ENCODE measurements at places on chromosomes 11 and 22.
A peak's percentile ranks its signal among the peaks of the same experiment; 100 is the strongest.

DNA sequence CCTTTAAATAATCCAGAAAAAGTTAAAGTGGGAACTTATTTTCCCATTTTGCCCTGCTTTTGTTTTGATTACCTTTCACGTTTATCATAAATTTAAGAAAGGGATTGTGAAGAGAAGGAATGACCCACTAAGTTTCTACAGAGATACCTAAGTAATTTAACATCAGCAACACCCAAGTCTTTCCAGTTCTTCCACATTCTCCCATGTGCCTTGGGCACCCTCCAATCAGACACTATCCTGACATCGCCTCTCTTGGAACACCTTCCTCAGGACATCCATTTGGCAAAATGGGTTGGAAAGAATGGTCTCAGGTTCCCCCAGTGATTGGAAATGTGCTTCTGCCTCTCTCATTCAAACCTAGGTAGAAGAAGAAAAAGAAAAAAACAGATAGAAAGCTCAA lies 6.3 kb downstream of the BBOX1 start:
- DNase-seq, result no peak

- DNase-seq, result no peak
Observed at GRCh38 chr22:34567367-34567766, 498.6 kb upstream of the ISX start.

- DNase-seq, result peak; percentile 98
Observed at GRCh38 chr11:126585774-126586491, 230.4 kb downstream of the ST3GAL4 start.

DNA sequence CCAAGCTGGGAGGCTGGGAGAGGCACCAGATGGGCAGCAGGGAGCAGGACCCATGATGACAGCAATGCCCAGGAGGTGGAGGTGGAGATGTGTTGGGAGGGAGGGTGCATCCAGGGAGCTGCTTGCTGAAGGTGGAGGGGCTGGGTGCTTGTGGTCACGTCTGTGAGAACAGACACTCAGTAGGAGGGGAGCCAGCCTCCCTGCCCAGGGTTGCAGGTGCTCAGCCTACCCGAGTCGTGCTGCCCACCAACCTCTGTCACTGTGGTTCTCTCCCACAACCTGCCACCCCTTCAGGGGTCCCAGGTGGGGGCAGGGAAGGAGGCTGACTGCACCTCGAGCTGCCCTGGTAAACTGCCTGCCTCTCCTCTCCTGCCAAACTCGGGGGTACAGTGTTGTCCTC lies 5.5 kb downstream of the PRDX5 start:
- no peak for DNase-seq

DNA sequence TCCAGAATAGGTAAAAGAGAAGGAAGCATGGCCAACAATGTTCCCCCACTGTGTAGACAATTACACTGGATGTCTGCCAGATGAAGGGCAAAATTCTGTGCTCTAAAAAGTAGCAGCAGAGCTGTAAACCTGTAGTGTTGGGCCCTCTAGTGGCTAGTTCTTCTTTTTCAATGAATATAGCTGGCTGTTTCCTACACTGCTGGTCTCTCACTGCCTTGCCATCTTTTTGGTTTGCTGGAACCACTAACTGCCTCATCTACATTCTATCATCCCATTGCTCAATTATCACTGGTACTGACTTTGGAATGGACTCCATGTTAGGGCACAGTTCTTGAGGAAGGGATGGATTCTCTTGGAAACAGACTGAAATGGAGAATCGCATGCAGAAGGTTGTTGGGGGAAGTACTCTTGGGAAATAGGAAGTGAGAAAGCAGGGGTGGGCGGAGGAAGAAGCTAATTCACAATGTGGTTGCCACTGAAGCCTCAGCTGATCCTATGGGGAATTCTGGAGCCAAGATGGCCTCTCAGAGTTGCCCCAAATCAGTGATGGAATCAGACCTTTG lies 17.9 kb downstream of the KCNE3 start:
- peak; percentile 84 for DNase-seq

DNA sequence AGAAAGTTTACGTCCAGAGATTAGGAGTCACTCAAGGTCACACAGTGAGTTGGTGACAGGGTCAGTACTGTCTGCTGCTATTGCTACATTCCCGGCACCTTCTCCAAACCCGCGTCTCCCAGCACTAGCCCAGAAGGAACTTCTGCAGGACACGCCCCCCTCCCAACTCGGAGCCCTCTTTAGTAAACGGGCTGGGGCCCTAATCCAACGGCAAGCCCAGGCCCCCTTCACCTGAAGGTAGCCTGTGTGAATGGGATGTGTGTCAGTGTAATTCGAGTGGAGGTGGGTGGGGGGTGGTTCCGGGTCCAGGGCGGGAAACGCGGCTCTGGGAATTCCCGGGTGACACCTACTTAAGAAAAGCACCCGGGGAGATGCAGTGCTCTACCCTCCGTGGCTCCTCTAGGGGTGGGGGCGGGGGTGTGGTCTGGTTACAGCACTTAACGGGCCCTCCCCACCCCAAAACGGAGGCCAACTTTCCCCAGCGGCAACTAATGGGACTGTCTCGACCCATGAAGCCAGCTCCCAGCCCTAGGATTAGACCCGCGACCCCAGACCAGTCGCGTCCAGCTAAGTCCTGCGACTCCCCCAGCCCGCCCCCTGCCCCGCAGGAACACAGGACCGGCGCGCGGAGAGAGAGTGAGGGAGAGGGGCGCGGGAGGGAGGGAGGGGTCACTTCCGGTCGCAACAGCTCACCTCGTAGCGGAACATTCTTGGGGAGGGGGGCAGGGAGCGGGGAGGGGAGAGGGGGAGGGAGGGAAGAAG lies 468 bp downstream of the PATL1 start:
- peak; percentile 64 for DNase-seq

DNA sequence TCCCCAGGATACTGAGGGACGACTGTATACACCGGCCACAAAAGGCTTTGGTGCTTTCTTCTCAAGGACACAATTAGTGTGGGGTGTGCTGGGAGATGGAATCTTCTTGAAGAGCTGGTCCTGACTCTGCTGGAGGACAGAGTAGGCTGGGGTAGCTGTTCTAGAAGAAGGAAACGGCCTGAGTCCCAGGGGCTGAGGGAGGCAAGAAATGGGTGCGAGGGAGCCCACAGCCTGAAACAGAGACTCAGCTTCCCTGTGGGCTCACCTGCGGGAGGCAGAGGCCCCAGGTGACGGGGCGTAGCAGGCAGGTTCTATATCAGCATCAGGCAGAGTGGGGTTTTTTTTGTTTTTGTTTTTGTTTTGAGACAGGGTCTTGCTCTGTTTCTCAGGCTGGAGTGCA lies 36.6 kb downstream of the PARVG start:
- no peak for DNase-seq

DNA sequence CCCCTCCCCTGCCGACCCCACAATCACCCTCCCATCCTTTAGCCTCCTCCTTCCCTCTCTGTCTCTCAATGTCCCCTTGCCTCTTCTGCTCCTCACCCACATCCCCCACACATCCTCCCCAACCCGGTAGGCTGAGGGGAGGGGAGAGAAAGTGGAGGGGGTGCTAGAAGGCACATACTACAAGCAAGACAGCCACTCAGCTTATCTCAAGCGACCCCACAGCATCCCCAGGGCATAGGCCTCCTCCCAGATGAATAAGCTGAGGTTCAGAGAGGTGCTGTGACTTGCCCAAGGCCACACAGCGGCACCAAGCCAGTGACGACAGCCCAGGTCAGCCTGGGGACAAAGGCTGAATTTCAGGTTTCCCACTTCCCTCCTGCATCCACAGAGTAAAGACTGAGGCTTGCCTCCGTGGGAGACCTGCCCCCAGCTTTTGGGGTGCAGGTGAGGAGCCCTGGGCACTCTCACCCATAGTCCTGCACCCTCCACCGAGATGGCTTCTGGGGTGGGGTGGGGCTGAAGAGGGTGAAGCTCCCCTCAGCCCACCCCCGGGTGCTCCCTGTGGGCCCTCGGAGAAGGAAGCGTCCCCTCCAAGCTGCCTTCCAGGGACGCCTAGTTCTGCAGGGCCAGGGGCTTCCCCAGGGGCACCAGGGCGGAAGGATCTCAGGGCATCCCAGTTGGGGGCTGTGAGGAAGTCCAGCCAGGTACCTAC lies 511 bp downstream of the RAC2 start:
- no peak for DNase-seq

- DNase-seq, result no peak
Observed at GRCh38 chr11:75779960-75780359, 11.4 kb downstream of the DGAT2 start.

DNA sequence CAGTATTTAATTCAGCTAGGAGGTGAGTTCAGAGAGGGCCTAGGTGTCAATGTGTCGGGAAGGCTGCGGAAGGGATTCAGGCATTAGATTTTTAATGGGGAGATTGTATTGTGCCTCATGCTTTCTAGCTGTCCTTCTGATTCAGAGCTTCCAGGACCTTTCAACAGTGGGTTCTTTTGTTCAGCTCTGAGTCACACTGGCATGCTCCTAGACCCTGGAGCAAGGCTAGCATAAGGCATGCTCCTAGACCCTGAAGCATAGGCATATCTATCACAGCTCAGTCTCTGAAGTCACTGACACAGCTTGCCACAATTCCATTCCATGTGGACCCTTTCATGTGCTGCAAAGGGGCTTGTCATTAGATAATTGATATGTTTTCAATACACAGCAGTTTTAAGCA lies 396.9 kb downstream of the RAB38 start:
- no peak for DNase-seq

- DNase-seq, result peak; percentile 18
Observed at GRCh38 chr22:26939466-26939865, 282.1 kb downstream of the MIAT start.

GRCh38 chr11:46306296-46306853 lies 28.9 kb downstream of the CREB3L1 start:
- peak; percentile 73 for DNase-seq

GRCh38 chr11:31826536-31827438 lies 15.7 kb upstream of the PAX6 start:
- DNase-seq, result no peak

- DNase-seq, result no peak
Observed at GRCh38 chr11:121300313-121300971, 7.9 kb downstream of the SC5D start.

DNA sequence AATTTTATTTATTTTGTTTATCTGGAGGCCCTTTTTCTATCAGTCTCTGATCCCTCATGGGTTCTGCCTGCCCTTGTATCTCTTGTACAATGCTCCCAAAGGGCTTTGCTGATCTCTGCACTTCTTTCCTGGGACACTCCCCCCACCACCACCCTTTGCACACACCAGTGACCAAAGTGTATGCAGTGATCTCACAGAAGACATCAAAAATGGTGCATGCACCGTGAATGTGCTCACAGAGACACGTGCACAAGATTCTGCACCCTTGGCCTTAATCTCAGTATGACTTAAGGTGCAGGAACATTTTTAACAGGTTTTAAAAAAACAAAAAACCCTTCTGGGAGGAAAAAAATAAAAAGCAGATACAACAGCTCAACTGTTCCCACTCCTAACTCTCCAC lies 12.2 kb upstream of the ADSL start:
- DNase-seq, result no peak

DNA sequence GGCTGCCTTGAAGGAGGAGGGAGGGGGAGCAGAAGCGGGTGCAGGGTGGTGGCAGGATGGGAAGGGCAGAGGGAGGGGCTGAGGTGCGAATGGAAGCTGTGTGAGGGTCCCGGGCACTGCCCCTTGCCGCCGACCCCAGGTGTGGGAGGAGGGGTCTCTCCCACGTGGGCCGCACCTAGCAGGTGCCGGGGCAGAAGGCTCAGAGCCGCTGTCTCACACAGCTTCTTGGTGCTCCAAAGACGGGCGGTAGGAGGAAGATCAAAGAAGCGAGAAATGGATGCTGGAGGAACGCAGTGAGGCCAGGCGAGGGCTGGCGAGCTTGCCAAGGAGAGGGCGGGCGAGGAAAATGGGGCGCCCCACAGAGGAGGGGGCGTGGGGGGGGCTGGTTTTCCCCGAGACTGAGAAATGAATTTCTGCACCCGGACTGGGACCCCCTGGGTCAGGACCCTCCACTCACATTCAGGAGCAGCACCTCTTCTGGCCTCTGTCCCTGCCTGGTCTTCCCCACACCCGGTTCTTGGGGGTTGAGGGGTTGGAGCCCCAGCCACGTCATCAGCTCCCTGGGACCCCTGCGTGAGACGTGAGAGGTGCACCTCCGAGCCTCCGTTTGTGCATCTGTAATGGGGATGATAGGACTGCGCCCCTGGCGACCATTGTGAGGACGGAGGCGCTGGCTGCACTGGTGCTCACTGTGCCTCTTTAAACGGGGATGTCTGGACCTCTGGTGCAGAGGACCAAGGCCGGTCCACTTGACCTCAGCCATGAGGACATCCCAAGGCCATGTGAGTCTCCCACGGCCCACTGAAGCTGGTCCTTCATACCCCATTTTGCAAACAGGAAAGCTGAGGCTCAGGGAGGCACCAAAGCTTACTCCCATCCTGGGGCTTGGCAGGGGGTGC lies 16.8 kb downstream of the LSP1 start:
- DNase-seq, result no peak

GRCh38 chr11:4008116-4008515 lies 86.5 kb upstream of the RRM1 start:
- DNase-seq, result no peak

DNA sequence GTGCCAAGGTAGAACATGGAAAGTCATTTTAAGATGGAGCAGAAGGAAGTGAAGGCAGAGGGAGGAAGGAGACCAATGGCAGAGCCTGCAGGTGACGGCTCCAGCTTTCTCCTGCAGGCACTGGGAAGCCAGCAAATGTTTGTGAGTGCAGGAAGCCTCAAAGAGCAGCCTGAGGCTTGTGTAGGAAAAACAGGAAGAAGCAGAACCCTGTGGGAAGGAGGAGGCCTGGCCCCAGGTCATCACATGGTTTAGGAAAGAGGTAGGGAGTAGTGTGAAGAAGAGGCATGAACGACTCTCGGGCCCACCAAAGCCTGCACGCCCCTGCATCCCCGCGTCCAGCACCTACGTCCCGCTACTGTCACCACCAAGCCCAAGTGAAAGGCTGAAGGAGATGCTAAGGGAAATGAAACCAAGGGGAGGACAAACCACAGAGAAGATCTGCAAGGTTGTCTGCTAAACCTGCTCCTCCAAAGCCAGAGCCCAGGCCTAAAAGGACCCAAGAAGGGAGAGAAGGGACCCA lies 151.5 kb downstream of the CHST1 start:
- no peak for DNase-seq

DNA sequence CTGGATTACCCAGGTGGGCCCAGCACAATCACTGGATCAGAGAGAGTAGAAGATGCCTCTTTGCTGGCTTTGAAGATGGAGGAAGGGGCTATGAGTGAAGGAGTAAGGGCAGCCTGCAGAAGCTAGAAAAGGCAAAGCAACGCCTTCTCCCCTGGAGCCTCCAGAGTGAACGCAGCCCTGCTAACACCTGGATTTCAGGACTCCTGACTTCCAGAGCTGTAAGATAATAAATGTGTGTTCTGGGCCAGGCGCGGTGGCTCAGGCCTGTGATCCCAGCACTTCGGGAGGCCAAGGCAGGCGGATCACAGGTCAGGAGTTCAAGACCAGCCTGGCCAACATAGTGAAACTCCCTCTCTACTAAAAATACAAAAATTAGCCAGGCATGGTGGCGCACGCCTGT lies 102.4 kb downstream of the MORC2 start:
- DNase-seq, result no peak
